ENCODE measurements at places on chromosomes 4 and X.

GRCh38 chr4:74039315-74039763 lies 850 bp upstream of the CXCL3 start:
- no peak for DNase-seq

- no peak for DNase-seq
Measured at GRCh38 chrX:1502241-1502640, 34.7 kb downstream of the P2RY8 start.

DNA sequence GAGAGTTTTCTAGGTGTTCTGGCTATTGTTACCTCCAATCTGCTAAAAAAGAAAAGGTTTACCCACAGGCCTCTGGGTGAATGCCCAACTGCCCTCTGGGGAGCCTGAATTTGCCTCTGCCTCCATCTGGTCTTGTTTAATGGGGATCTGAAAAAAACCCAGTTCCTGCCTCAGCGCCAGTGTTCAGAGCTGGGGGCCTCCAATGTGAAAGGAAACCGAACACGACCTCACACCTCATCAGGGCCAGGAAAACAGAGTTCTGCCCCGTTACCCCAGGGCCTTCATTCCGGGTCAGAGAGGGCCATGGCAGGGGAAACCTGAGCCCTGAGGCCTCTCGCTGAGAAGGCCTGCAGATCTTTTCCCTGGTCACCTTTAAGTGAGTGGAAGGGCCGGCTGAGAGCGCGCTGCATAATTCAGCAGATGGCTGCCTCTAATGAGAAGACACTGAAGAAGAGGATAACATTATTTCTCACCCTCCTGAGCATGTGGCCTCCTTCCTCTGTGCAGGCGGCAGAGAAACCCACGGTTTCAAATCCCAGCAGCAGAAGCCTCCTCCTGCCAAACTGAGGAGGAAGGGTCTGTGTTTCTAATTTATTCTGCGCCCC lies 6.8 kb downstream of the SEPTIN6 start:
- no peak for DNase-seq

DNA sequence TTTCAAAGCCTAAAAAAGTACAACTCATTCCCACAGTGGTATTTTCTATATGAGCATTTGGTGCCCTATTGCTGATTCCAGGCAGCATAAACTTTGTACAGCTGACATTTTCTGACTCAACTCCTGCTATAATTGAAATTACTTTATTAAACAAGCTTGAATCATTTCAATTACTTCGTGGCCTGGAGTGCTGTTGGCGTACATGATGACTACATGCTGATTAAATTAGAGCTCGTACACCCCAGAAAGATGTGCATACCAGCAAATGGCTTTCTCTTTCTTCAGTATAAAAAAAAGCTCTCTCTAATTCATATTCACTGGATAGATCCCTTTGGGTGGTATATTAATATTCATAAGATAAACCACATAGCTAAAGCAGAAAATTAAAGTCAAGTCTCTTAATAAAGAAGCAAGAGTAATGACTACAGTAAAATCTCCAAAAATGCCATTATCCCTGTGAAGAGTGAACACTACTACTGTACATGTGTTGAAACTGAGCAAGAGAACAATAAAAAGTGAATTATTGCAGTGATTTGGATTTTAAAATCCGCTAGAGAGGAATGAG lies 245.0 kb upstream of the IGFBP7 start:
- DNase-seq, result no peak

DNA sequence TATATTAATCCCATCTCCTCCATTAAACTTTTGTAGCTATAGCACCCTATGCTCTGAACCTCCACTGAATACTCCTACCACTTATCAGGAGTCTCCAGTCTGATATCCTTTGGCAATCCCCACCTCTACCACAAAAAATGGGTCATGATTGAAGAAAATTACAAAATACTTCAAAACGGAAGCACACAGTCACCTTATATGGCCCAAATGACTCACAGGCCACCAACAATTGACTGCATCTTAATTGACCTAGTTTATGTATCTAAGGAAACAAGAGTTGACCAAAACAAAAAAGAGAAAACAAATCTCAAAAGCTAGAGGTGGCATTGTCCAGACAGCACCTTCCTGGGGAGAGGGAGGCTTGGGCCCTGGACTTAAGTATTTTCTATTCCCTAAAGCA lies 120.0 kb upstream of the DIAPH2 start:
- no peak for DNase-seq

DNA sequence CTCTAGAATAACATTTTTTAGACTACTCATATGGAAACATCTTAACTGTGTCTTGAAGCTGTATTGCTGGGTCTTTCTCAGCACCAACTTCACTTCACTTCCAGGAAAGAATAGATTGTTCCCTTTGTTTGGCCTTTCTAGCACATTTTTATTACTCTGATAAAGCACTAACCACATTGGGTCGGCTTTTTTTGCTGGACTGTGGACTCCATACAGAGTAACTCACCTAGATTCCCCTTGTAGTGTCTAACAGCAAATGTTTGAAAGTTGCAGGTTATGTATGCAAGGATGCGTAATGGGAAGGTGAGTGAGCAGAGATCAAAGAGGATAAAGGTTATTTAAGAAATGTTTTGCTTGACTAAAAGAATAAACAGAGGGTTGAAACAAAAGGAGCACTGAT lies 101.2 kb downstream of the MMRN1 start:
- no peak for DNase-seq

- DNase-seq, result no peak
Measured at GRCh38 chrX:134971926-134972325, 18.9 kb upstream of the SMIM10 start.

- no peak for DNase-seq
Measured at GRCh38 chr4:801436-802124, 24.3 kb downstream of the CPLX1 start.

DNA sequence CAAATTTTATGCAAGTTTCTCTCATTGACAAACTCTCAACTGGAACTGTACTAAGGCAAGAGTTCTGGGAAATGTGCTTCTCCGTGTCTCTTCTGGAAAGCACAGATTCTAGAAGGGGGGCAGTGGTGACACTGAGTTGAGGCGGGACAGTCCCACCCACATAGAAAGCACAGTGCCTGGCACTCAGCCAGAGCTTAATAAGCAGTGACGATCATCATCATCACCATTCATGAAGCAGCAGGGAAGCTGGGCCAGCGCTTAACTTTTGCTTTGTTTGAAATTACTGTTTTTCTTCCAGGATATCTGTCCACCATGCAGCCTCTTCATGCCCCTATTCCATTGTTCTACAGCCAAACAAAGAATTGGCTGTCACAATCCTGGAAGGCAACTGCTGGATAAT lies 60.3 kb downstream of the BEND2 start:
- no peak for DNase-seq

GRCh38 chr4:18033111-18034085 lies 11.8 kb upstream of the LCORL start:
- DNase-seq, result no peak

DNA sequence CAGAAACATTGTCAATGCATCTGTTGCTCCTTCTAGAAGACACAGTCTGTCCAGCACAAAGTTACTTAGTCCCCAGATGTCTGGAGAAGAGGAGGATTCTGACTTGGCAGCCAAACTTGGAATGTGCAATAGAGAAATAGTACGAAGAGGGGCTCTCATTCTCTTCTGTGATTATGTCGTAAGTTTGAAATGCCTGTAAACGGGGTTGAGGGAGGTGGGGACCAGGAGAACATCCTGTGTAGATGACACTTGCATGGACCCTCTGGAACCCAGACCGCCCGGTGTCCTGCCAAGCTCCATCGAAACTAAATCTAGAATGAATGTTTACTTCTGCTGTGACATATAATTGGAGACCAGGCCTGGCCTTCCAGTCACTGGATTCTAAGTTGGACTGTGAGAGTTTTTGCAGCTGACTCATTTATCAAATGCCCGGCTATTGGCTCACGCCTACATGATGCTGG lies 45.0 kb upstream of the MSANTD1 start:
- no peak for DNase-seq

- DNase-seq, result no peak
Measured at GRCh38 chrX:109384699-109385098, 97.2 kb downstream of the GUCY2F start.

DNA sequence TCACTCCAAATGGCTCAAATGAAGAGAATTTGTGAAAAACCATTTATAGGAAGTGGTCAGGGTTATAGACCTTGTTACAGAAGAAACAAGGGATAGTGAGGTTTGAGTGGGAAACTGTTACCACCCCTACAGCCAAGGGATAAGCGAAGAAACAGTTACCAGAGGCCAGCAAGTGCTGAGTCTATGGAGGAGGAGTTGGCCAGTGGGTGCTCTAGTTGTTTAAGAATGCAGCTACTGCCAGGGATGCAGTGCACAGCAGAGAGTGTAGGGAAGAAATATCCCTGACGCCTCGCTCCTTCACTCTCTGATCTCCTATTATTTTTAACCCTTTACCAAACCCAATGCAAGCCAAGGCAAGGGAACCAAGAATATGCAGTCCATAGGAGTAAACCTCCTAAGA lies 15.2 kb upstream of the SYTL4 start:
- DNase-seq, result no peak

DNA sequence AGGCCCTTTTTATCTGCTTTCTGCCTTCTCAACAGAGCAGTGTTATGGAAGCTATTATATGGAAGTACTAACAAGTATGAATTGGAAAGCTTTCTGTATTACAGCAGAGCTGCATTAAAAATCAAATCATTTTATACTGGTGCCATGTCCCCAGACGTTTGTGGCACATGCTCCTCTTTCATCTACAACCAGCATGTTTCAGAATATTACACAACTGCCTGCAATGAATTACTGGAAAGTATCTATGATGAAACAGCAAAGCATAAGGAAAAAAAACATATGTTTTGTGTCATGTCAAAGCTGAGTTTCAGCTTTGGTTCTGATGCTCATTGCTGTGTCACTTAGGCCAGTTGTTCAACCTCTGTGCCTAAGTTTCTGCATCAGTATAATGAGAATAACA lies 576.8 kb downstream of the GBA3 start:
- no peak for DNase-seq

DNA sequence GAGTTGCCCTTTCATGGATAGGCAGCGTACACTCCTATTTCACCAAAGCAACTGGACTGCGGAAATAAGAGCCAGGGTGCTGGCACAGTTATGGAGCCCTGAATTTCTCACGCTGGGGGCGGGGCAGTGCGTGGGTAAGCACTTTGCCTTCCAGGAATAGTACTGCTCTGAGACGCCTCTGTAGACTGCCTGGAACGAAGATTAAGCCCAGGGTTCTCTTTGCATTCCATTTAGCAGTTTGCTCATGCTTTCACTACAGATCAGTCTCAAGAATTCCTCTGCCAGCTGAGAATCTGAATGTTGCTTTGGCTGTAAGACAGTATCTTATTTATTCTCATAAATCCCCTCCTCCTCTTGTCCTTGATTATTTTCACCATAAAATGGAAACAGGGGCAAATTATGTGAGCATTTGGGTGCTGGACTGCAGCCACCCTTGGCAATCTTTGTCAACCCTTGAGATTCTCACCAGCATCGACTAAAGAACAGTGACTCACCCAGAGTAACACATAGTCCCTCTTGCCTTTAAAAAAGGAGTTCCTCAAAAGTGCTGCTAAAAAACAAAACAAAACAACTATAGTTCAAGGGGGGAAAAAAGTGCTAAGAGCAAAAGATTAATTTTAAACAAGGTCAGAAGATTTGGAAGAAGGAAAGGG lies 88.9 kb upstream of the CITED1 start:
- no peak for DNase-seq

- no peak for DNase-seq
Measured at GRCh38 chrX:104659005-104659744, 93.2 kb downstream of the IL1RAPL2 start.

DNA sequence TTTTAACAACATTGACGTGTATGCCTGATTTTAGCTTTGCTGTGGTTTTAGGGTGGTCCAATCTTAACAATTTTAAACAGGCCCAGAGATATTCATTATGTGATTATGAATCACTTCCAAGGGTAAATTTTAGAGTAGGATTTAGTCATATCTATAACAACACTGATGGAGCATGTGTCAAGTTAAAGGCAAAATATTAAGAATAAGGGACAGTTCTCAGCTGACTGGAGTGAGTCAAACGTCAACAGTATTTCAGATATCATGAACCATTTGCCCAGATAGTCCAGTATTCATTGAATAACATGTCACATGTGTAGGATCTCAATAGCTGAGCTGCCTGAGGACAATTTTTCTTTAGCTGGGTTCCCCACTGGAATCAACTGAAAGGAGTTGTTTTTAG lies 61.3 kb upstream of the VCX2 start:
- no peak for DNase-seq

- no peak for DNase-seq
Measured at GRCh38 chr4:53479736-53480525, 102.5 kb downstream of the FIP1L1 start.

DNA sequence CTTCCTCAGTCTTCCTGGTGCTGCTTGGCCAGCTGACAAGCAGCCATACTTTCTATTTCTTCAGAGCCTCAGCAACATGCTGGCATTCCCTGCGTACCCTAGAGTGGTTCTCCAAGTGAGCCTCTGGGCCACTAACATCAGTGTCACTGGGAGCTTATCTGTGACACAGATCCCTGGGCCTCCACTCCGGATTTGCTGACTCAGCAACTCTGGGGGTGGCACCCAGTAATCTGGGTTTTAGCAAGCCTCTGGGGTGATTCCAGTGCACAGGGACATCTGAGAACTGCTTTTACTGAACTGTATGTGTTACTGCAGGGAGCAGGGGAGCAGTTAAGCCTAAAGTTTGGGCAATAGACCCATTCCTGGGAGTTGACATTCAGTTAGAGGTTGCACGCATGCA lies 28.2 kb upstream of the HMGB3 start:
- DNase-seq, result no peak

- no peak for DNase-seq
Measured at GRCh38 chr4:168183717-168184571, 91.6 kb downstream of the ANXA10 start.

- DNase-seq, result no peak
Measured at GRCh38 chrX:42442745-42443144, 335.2 kb downstream of the PPP1R2C start.

Measured in stimulated activated CD8-positive, alpha-beta memory T cell treated with anti-CD3 and anti-CD28 coated beads, Interleukin-4, amount 100 ng/mL, for 1 hour (primary cell).